ENCODE measurements at places on chromosomes 3 and 15.
A peak's percentile ranks its signal among the peaks of the same experiment; 100 is the strongest.

- no peak for DNase-seq
Measured at GRCh38 chr3:38528457-38528856, 32.3 kb downstream of the EXOG start.

- DNase-seq = peak; percentile 4
Measured at GRCh38 chr3:50154476-50154839, 666 bp upstream of the SEMA3F start.

DNA sequence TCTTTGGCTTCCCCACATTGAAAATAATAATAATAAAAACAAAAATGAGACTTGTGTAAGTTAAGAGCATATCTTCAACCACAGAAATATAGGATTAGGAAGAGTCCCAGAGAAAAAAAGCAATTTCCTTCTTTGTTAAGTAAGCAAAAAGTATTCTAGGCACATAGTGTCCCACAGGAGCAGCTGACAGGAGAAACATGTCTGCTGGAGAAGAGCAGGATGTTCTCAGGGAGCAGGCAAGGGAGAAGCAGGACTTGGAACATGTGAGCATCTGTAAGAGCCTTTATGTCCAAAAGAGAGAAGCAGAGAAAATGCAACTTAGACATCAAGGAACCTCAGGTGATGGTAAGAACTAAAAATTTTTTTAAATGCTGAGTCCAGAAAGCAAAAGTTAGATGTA is 39.0 kb downstream of the TTC23 start:
- DNase-seq = no peak

DNA sequence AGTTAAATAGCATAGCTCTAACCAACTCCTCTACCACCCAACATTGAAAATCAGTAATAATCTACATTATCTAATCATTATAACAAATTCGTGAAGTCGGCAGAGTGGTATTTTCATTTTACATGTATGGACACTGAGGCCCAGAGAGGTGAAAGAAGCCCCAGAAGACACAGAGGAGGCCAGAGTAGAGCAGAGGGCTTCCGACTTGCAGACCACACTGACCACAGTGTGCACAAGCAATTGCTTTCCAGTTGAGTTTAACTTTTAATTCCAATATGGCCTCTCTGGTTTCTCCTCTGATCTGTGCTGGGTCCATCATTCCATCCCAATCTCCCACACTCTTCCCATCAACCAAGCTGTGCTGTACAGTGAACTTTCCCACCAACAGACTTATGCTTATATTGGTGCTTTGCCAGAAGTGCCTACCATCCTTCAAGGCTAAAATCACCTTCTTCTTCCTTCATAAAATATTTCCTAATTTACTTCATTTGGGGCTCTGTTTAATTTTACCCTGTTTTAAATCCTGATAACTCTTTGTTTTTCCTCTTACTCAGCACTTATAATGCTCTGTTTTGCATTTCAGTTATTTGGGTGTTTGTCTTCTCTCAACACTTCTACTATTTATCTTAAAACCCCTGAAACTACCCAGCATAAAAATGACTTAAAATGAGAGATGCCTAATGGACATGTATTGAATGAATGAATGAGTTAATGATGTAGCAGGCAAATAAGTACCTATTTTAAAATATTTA is 81.8 kb upstream of the TNFSF10 start:
- DNase-seq = no peak

- no peak for DNase-seq
Measured at GRCh38 chr3:121018917-121019321, 110.9 kb downstream of the STXBP5L start.

GRCh38 chr3:147934451-147935180 is 525.5 kb downstream of the ZIC1 start:
- no peak for DNase-seq

- DNase-seq = peak; percentile 28
Measured at GRCh38 chr3:107431246-107432012, 54.2 kb downstream of the CCDC54 start.

DNA sequence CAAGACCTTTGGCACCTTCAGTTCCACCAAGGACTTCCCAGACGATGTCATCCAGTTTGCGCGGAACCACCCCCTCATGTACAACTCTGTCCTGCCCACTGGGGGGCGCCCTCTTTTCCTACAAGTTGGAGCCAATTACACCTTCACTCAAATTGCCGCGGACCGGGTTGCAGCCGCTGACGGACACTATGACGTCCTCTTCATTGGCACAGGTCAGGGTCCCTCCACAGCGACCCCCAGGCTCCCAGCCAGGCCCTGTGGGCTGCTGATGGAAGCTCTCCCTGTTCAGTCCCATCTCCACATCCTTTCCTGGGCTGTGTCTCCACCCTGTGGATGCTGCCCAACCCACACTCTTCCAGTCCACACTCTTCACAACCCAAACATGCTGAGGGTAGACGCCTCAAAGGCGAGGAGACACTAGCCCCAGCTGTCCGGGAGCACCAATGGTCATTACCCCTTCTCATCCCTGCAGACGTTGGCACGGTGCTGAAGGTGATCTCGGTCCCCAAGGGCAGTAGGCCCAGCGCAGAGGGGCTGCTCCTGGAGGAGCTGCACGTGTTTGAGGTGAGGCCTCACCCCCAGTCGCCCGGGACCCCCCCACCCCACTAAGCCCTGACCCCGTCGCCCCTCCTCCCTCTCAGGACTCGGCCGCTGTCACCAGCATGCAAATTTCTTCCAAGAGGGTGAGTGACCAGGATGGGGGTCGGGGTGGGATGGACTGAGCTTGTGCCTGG is 4.3 kb upstream of the LSMEM2 start:
- peak; percentile 54 for DNase-seq

- DNase-seq = no peak
Measured at GRCh38 chr15:95868450-95868849, 462.1 kb upstream of the NR2F2 start.

GRCh38 chr15:101028772-101029438 is 109.7 kb downstream of the LRRK1 start:
- no peak for DNase-seq

GRCh38 chr3:70386846-70387245 is 74.4 kb upstream of the MDFIC2 start:
- DNase-seq = no peak

- no peak for DNase-seq
Measured at GRCh38 chr3:140898340-140899180, 43.1 kb upstream of the SLC25A36 start.

GRCh38 chr3:123025642-123026521 is 1.7 kb downstream of the SEMA5B start:
- no peak for DNase-seq
